ENCODE measurements at places on chromosomes 2 and 18.

GRCh38 chr2:147082850-147083522 is 761.8 kb upstream of the ACVR2A start:
- no peaks in the 10 kb centered on the region for H3K27me3 ChIP-seq
- H3K4me3 ChIP-seq: no peak overlapping the region
- DNase-seq: no peak
- H3K4me1 ChIP-seq: peaks cover 15% of the 10 kb centered on the region
- no peaks in the 10 kb centered on the region for H3K36me3 ChIP-seq

GRCh38 chr2:124609667-124610066 is 584.6 kb downstream of the CNTNAP5 start:
- no peaks in the 10 kb centered on the region for H3K36me3 ChIP-seq
- no peaks in the 10 kb centered on the region for H3K27me3 ChIP-seq
- DNase-seq: no peak
- H3K4me1 ChIP-seq: no peaks in the 10 kb centered on the region
- no peak overlapping the region for H3K27ac ChIP-seq

DNA sequence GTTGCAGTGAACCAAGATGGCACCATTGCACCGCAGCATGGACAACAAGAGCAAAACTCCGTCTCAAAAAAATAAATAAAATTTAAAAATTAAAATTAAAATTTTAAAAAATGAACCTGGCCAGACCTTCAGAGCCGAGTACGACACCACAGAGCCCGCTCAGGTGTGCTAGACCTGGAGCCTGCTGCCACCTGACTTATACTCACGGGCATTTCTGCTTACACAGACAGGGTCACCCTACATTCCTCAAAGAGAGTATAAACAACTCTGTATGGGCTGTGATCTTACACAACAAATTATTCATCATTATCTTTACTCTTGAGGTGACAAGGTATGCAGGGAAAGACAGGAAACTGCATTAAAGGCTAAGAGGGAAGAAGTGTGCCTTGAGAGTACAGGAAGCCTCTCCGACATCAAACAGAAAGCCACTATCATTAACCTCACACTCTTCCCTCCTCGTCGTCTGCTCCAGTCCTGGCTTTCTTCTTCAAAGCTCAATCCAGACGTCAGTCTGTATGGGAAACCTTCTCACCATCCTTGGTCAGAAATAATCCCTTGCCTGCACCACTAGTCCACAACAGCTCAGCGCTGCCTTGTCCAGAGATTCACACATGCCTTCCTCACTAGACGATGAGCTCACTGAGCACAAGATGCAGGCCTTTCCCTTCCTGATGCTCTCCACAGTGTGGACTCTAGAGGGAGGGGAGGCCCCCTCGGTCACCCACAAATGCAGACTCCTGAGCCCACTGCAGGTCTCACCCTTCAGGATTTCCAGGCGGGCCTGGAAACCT is 56.2 kb downstream of the UXS1 start:
- no peaks in the 10 kb centered on the region for H3K27me3 ChIP-seq
- peak overlapping the region; percentile 82 for H3K27ac ChIP-seq
- no peak overlapping the region for H3K4me3 ChIP-seq

DNA sequence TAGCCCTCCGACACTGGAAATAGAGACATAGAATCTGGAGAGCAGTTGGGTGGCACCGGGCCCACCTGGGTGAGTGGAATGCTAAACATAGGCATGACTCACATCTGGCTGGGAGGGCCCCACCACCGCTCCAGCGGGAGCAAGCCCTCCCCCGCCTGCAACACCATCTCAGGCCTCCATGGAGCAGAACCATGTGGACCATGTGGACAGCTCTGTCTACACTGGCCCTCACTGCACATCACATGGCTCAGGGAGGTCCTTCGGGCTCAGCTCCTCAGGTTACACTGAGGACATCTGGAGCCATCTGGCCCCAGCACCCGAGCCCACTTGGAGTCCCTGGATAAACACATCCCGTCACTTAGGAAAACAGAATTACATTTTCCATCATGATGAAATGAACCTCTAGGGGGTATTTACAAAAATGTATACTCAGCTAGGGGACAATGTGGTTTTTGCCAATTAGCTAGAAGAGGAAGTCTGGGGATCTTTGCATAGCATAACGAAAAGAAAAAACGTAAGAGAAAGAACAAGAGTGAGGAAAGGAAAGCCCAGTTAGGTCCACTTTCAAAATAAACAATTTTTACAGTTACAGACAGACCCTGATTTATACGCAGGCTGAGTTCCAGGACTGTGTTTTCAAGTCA is 30.7 kb upstream of the MLPH start:
- no peak for DNase-seq
- no peak overlapping the region for H3K4me3 ChIP-seq
- H3K27ac ChIP-seq: peak overlapping the region; percentile 39
- no peaks in the 10 kb centered on the region for H3K27me3 ChIP-seq
- H3K4me1 ChIP-seq: peaks cover 10% of the 10 kb centered on the region
- H3K36me3 ChIP-seq: no peaks in the 10 kb centered on the region

DNA sequence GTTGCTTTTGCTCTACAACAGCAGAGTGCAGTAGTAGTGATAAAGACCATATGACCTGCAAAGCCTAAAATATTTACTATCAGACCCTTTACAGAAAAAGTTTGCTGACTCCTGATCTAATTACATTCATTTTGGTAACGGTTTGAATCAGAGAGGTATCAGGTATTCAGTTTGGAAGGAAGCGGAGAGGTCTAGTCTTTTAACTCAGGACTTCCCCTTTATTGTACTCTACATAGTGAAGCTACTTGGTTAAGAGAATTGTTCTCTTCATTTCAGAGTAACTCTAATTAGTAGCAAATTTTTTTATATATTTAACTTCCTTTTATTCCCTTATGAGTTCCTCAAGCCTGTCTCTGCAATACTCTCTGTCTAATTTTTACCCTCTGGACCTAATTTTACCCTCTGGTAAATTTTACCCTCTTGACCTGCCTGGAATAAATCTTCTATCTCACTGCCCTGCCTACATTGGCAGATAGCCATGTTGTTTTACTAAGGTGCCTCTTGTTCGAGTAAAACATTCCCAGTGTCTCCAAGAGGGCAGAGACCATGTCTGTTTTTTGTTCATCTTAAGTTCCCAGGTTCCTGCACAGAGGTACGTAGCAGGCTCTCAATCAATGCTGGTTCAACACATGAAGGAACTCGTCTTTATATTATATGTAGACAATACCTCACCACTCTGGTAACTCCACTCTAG is 170.6 kb downstream of the DNAH6 start:
- no peaks in the 10 kb centered on the region for H3K36me3 ChIP-seq
- DNase-seq: no peak
- no peaks in the 10 kb centered on the region for H3K27me3 ChIP-seq

All from esophagus squamous epithelium (tissue), 5 donors.